ENCODE measurements at places on chromosomes 5 and 9. TPM values are rescaled to one million over a fixed set of nuclear protein-coding genes. Genes with fewer than 3 reads are reported as not detected.

The ANKRD33B gene
- 12.6 TPM for total RNA-seq

The PRELID2 gene
- 8.4 TPM for total RNA-seq

The PAXX gene
- total RNA-seq, result 42.1 TPM

The LCN6 gene
- total RNA-seq, result not detected

The PCDHA6 gene
- not detected for total RNA-seq

The AOPEP gene
- 225 TPM for total RNA-seq

The GLRA1 gene
- total RNA-seq, result not detected

The NPM1 gene
- total RNA-seq, result 3,645 TPM

The ST8SIA4 gene
- 1.3 TPM for total RNA-seq

The SEMA6A gene
- 0.18 TPM for total RNA-seq

The PAPPA gene
- 33.6 TPM for total RNA-seq

The GPX3 gene
- 18.4 TPM for total RNA-seq

The FAM219A gene
- total RNA-seq, result 19.1 TPM

The ARSI gene
- total RNA-seq, result 43.8 TPM

The SLC1A1 gene
- total RNA-seq, result 1.7 TPM

The ZBED3 gene
- 3.6 TPM for total RNA-seq

The CDX1 gene
- not detected for total RNA-seq

The SLCO4C1 gene
- not detected for total RNA-seq

The SPINK13 gene
- not detected for total RNA-seq

The ORM1 gene
- not detected for total RNA-seq

The FGFR4 gene
- 22.3 TPM for total RNA-seq

The TENT4A gene
- total RNA-seq, result 19.4 TPM

The BAAT gene
- total RNA-seq, result 0.43 TPM

The PCDHB15 gene
- total RNA-seq, result 0.10 TPM

The HAND1 gene
- total RNA-seq, result not detected

The CAMK4 gene
- total RNA-seq, result not detected

The ABO gene
- total RNA-seq, result not detected

The TEK gene
- 0.12 TPM for total RNA-seq

The LSM11 gene
- 1.9 TPM for total RNA-seq

The HSPA5 gene
- total RNA-seq, result 395 TPM

The ZCCHC9 gene
- 26.6 TPM for total RNA-seq

The RAB14 gene
- total RNA-seq, result 45.8 TPM

The OTP gene
- total RNA-seq, result 0.19 TPM

The KCNV2 gene
- not detected for total RNA-seq
